Renal pelvis (tissue), 12 donors: ENCODE measurements at places on chromosomes 1 and 21. TPM values are rescaled to one million over a fixed set of nuclear protein-coding genes. Genes with fewer than 3 reads are reported as not detected.

CFHR4 gene
- not detected for polyA plus RNA-seq

CLIC6 gene
- polyA plus RNA-seq: 2.7 TPM

CCDC28B gene
- polyA plus RNA-seq: 29.5 TPM

CLK2 gene
- 89.7 TPM for polyA plus RNA-seq

OR2T33 gene
- not detected for polyA plus RNA-seq
